ENCODE measurements at places on chromosomes 12 and 14.

DNA sequence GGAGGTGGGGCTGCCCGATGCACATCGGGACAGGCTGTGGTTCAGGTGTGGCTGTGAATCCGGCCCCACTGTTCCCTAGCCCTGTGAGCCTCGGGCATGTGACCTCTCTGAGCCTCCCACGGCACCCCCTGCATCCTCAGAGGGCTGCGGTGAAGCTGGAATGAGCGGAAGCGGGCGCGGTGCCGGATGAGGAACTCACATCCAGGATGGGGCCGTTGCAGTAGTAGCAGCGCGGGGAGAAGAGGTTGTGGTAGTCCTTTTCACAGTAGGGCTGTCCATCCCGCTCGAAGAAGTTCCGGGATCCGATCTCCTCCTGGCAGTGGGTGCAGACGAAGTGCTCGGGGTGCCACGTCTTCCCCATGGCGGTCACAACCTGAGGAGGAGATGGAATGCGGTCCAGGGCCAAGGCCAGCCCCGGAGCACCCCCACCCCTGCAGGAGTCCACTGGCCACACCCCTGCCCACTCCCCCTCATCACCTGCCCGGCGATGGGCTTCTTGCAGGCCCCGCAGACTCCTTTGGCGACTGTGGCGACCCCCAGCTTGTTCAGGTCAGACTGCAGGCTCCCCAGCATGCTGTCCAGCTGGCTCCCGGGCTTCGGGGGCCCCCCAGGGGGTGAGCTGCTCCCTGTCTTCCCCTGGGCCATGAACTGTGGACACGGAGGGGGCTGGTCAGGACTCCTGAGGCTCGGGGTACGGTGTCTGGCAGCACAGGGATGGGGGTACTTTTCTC lies 13.9 kb upstream of the RPLP0 start:
- no peak for DNase-seq

- no peak for DNase-seq
Observed at GRCh38 chr14:93132472-93133065, 16.8 kb upstream of the ITPK1 start.

GRCh38 chr12:113955109-113955970 lies 10.8 kb downstream of the RBM19 start:
- no peak for DNase-seq

DNA sequence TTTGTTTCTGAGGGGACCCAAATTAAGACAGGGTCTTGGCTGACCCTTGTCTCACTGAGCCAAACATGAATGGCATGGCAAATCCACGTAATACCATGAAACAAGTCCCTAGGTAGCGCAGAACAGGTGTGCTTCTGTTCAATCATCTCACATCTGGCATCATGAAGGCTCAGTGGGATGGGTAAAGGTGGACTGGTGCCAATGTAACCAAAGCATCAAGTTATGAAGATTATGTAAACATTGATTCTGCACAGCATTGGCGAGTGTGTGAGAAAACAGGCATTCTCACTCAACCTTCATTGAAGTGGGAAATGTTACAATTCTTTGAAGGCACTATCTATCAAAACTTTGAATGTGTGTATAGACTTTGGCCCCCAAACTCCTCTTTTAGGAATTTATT lies 41.9 kb downstream of the PTGER2 start:
- DNase-seq: no peak

DNA sequence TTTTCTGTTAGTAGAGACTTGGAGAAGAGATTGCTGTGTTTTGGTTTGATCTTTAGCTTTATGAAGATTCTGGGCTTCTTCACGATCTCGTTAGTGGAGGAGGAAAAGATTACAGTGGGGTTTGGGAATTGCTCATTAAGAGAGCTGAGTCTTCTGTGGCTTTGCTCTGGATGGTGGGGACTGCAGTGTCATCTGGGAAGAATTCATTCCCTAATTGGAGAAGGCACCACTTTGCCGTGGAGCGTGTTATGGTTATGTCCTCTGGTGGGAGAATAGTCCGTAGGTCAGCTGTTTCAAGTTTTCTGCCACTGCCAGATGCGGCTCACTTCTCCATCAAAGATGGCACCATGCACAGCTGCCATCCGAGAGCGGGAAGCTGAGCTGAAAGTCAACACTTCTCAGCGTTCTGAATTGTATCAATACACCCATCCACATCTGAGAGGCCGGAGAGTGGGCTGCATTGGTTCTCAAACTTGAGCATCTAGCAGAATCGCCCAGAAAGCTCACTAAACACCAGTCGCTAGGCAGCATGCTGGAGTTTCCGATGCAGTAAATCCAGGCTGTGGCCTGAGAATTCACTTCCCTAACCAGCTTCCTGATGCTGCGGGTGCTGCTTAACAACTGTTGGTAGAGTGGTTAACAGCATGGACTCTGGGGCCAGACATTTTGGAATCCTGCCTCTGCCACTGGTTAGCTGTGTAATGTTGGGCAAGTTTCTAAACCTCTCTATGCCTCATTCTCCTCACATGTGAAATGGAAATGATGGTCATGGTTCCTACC lies 117.8 kb downstream of the PLXNC1 start:
- no peak for DNase-seq

DNA sequence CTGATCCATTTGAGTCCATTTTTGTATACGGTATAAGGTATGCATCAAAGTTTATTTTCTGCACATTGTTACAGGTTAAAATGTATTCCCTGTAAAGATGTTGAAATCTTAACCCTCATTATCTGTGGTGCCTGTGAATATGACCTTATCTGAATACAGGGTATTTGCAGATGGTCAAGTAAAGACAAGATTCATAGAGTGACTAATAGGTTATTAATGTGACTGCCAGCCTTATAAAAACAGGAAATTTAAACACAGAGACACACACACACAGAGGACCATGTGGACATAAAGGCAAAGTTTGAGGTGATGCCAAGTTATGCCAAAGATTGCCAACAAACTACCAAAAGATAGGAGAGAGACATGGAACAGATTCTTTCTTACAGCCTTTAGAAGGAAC lies 347.2 kb upstream of the DCN start:
- DNase-seq: no peak

DNA sequence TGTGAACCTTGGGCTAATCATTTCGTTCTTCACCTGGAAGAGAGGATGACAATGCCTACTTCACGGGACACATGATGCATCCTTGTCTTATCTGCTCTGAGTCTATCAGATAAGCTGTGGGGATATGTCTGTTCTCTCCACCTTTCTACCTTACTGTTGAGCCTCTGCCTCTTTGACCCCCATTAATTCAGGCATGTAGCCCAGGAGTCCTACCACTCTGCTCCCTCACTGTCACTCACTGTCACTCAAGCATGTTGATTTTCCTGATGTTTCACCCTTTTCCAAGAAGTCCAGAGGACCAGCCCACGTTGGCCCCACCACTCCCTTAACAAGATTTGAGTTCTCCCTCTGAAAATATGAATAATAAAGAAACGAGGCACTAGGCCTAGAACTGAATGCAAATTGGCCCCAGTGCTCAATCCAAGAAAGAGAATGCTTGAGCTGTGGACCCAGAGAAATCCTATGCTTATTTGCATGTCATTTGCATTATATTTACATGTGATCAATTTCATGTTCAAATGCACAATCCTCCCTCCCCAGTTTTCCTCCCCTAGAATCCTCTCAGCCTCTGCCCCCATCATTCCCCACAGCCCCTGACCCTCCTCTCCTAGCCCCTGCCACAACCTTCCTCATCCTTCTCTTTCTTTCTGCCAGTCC lies 6.4 kb upstream of the SMUG1 start:
- DNase-seq: no peak

DNA sequence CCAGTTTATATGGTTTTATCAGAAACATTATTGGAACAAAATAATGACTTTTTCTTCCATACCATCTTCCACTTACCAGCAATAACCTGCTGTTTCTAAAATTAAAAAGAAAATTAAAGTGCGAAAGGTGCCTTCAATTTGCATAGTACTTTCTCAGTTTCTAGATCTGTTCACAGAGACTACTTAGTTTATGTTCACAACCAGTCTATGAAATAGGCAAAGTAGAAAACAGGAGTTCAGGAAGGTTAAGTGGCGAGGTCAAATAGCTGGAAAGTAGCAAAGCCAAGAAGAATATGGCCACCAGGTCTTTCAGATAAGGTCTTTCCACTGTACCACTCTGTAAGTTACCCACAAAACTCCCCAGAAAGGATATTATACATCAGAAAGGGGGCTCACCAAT lies 63.3 kb downstream of the BMP4 start:
- DNase-seq: no peak

- no peak for DNase-seq
Observed at GRCh38 chr14:53715193-53715721, 241.4 kb downstream of the BMP4 start.

- DNase-seq: no peak
Observed at GRCh38 chr14:99687284-99688209, 3.4 kb downstream of the CYP46A1 start.

- DNase-seq: no peak
Observed at GRCh38 chr12:19299765-19300164, 139.5 kb upstream of the AEBP2 start.

DNA sequence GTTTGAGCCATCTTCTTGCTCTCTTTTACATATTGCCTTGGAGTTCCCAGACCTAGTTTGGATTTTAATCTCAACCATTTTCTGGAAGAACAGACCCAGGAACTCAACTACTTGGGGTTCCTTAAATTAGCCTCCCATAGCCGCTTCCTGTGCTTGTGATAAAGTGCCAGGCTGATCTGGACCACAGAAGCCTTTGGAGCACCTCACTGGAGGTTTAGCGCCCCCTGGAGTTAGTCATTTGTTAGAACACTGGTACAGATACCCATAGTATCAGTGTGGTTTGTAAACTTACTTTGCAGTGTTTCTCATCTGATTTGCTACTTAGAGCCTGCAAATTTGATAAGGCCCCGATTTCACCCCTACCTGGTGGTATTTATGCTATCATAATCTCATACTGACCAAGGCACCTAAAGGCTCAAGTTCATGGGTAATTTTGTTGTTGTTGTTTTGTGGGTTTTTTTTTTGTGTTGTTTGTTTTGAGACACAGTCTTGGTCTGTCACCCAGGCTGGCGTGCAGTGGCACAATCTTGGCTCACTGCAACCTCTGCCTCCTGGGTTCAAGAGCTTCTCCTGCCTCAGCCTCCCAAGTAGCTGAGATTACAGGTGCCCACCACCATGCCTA lies 3.7 kb downstream of the UNC119B start:
- DNase-seq: peak; percentile 14

GRCh38 chr12:2169940-2170339 lies 117.2 kb downstream of the CACNA1C start:
- no peak for DNase-seq

- no peak for DNase-seq
Observed at GRCh38 chr12:8594072-8594471, 18.6 kb downstream of the AICDA start.

DNA sequence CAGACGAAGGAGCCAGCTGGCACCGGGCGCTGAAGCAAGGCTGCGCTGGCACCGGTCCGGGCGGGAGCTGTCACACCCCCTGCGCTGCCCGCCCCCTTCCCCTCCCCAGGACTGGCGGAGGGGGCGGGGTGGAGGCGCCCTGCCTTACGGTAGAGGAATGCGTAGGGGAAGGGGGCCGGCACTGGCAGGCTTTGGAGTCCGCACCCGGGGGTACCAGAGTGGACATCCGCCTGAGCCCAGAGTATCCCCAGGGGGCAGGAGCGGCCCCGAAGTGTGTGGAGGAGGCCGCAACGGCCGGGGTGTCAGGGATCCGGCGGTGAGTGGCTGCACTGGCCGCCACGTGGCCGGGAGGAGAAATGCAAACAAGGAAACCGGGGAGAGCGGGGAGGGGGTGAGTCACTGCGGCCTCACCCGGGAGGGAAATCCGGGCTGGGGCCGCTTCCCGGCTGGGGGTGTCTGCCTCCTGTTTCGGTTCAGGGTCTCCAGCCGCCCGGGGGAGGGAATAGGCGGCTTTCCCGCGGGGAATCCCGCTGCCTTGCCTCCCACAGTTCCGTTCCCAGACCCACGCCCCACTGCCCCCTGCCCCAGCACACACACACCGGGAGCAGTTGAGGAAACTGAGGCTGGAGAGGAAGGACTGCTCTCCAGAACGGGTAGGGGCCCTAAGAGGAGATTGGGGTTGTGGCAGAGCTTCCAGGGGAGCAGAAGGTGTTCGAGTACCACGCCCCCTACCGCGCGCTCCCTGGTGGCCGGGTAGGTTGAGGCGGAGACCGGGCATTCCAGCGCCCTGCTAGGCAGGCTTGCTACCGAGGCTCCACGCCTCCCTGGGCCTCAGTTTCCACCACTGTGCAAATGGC lies at the start of gene RAPGEF3:
Gene RAPGEF3, minus strand, starts transcription at position 47 of the 857 bp plus-strand sequence. CDS start 324 bp downstream, outside the sequence.
- no peak for DNase-seq

DNA sequence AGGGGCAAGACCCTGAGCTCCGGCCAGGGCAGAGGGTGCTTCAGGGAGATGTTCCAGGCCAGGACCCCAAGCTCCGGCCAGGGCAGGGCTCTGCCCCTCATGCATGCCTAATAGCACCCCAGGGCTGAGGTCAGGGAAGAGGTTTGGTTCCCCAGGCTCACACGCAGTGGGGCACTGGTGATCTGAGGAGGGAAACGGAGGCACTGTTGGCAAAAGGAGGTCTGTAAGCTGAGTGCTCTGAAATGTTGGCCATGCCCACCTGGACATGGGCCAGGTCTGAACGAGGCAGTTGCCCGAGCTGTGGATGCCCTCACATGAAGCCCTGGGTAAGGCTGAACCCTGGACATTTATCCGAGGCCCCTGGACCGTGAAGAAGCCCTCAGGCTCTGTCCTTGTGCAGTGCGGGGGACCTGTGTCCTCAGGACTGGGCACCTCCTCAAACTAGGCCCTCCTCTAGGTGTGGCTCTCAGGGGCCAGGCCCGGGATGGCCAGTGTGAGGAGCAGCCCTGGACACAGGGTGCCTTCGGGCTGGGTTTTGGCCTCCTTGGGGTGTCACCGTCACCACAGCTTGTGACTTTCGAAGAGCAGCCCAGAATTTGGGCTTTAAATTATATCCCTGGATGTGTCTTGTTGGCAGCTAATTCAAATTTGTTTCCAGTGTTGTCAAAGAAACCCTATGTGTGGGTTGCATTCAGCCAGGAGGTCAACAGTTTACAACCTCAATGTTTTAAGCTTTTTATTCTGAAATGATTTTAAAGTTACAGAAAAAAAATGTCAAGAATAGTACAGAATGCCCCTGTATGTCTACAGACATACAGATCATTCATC lies 66.8 kb downstream of the ADGRD1 start:
- no peak for DNase-seq

DNA sequence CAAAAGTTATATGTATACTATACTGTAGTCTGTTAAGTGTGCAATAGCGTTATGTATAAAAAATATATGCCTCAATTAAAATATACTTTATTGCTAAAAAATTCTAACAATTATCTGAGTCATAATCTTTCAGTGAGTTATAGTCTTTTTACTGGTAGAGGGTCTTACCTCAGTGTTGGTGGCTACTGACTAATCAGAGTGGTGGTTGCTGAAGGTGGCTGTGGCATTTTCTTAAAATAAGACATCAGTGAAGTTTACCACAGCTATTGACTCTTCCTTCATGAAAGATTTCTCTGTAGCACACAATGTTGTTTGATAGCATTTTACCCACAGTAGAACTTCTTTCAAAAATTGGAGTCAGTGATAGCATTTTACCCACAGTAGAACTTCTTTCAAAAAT lies 23.4 kb downstream of the POLR3B start:
- DNase-seq: no peak

- DNase-seq: no peak
Observed at GRCh38 chr14:70685474-70686197, 43.9 kb downstream of the TTC9 start.

Measured in SIG-M5 (cell line).